Suppressor macrophage (primary cell): ENCODE measurements at places on chromosomes 1 and 21.
A peak's percentile ranks its signal among the peaks of the same experiment; 100 is the strongest.

GRCh38 chr1:207867136-207868109, 43.5 kb downstream of the CD34 start:
- DNase-seq, result peak; percentile 58

GRCh38 chr1:230858918-230859729, 9.2 kb downstream of the C1orf198 start:
- no peak for DNase-seq

- DNase-seq, result peak; percentile 62
Measured at GRCh38 chr1:246971090-246971721, 36.7 kb downstream of the ZNF695 start.

DNA sequence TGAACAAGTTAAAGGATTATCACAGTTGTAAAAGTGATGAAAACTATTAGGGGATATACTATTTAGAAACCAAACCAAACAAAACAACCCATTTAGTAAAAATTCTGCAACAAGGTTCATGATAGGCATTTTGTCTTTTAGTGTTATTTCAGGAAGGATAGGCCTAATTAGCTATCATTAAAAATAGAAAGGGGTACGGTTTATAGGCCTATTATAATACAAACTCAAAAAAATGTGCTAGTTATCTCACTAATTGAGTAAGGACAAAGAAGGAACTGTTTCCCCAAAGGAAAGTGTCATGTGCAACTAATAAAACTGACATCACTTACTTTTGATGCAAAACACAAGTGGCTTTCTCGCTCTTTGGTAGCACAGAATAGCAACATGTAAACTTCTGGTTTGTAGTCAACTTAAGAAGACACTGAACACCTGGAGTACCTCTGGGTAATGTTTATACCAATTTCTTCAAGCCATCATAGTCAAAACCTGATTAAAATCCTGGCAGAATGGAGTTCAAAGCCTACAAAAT, 28.5 kb downstream of the SLC16A1 start:
- no peak for DNase-seq

DNA sequence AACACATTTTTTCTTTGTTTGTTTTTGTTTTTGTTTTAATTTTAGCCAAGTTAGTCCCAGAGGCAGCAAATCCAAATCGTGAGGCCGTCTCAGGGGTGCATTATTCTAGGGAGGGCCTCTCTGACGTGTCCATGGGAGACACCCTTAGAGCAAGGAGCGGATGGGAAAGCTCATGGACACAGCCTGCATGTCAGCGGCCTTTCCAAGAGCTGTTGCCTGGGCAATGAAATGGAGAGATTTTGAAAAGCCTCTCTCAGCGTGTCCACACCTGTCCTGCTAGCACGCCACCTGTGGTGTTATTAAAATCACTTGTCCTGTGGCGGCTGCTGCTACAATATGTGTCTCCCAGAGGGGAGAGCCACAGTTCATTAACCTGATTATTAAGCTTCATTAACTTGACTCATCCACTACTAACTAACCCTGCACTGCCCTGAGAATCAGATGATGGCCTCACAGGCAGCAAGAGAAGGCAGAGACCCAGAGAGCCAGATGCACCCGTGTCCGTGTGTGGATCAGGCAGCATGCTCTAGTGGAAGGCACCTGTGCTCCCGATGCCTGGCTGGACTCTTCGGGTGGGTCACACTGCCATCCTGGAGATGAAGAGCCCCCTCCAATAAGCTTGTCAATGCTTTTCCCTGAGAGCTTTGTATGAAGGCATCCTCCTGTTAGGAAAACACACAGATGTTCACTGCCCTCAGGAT, 133.3 kb downstream of the PGBD5 start:
- DNase-seq, result no peak

- DNase-seq, result no peak
Measured at GRCh38 chr1:236465959-236466303, 57.9 kb upstream of the LGALS8 start.

DNA sequence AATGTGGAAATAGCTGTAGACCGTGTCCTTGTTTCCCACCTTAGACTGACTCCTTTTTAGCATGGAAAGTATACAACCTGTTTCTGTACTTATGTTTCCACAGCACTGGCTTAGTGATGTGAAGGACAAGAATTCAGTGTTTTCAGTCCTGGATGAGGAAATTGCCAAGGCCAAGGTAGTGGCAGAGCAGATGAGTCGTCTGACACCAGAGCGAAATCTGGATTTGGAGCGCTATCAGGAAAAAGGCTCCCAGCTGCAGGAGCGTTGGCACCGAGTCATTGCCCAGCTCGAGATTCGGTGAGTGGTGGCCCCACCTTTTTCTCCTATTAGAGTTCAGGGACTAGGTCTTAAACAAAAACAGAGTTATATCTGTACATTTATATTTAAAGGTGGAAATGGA, 112.6 kb downstream of the MACF1 start:
- no peak for DNase-seq

DNA sequence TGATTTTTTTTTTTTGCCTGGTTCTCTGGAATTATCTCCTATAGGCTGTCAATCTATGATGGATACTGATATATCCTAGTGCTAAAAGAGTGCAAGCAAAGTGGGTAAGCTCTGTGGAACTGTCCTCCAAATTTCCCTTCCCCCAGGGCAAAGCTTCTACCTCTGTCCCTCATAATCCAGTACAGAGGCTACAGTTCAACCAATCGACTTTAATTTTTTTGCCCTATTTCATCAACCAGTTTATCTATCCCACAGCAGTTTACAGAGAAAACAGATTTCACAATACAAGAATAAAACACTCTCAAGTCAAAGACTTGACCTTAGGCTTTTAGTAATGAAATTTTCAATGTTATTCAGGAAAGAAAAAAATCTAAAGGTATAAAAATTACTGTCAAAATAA, 13.9 kb downstream of the PUM1 start:
- DNase-seq, result no peak
